ENCODE measurements at places on chromosomes 13 and 19.

DNA sequence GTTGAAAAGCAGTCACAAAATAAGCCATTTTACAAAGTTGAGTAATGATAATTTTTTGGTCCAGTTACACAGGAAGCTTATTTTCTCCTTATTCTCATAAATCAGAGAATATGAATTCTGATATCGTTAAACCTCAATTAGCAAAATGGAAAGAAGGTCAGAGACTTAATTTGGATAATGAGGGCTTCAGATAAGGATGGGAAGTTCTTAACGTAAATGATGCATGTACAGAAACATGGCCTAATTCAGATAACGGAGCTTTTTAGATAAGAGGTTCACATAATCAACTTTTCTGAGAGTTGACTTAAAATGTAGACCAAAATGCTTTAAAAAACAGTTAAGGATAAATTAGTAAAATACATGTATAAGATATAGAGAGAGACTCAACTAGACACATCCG is 746.3 kb upstream of the SLC10A2 start:
- DNase-seq = no peak

DNA sequence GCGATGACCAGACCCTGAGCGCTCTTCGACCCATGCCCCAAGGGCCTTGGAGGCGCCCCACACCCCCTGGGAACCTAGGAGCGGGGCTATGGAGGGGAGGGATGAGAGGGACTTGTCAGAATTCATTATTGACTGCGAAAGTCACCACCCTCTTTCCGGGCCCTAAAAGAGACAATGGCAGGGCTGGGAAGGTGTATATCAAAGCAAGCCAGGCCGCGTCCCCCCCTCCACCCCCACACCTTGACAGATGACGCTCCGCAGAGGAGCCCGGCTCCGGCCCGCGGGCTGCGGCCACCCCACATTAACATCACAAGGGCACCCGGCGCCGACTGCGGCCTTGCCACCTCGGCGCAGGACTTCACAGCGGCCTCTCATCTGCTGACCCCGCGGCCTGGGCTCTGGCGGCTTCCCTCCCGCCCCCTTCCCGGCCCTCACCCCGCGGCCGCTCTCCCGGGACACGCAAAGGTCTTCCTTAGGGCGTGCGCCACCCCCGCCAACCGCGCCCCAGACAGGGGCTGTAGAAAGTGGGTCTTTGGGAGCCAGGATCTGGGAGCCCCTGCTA is 2.4 kb downstream of the CDX2 start:
- DNase-seq = no peak

GRCh38 chr13:39521701-39522100 is 81.3 kb downstream of the LHFPL6 start:
- DNase-seq = no peak

DNA sequence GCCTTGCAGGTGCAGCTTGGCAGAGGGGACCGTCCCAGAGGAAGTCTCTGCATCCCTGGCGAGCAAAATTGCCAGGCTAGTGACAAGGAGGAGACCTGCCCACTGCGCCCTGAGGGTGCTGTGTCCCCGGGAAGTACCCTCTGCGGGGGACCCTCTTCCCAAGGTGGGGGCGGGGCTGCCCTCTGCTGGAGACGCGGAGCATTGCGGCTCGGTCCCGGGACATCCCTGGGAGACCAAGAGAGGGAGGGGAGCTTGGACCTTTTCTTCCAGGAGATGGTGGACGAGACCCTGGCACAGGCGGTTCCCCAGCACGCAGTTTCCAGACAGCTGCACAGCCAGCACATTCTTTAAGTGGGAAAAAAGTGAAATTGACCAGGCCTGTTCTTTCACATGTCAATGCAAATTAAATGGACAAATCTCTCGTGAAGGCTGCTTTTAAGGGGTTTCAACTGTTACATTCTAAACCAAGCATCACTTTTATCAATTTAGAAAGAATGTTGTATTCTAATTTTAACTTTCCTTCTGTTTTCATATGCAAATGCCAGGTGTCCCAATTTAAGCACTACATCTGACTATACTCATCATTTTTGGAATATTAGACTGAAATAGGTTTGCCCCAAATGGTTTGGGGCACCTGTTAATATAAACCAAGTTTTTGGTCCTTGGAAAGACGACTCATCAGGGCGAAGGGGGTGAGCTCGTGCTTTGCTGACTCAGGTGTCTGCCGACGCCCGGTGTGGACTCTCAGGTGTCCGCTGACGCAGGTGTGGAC is 60.7 kb downstream of the MCF2L start:
- peak; percentile 77 for DNase-seq

GRCh38 chr19:16420336-16420676 is 51.5 kb downstream of the EPS15L1 start:
- DNase-seq = no peak

- DNase-seq = no peak
Observed at GRCh38 chr13:38223089-38223488, 126.6 kb upstream of the UFM1 start.

- DNase-seq = no peak
Observed at GRCh38 chr19:47124937-47125668, 5.5 kb upstream of the SAE1 start.

DNA sequence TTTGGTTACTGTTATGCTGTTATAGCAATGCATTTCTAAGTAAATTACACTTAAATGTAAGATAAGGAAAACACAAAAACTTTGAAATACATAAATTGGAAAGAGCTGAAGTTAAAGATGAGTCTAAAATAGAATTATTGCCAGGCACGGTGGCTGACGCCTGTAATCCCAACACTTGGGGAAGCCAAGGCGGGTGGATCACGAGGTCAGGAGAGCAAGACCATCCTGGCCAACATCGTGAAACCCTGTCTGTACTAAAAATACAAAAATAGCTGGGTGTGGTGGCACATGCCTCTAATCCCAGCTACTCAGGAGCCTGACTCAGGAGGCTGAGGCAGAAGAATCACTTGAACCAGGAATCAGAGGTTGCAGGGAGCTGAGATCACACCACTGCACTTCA is 905.4 kb upstream of the GPC6 start:
- DNase-seq = no peak

- no peak for DNase-seq
Observed at GRCh38 chr19:53521373-53522202, 16.4 kb upstream of the ZNF331 start.

DNA sequence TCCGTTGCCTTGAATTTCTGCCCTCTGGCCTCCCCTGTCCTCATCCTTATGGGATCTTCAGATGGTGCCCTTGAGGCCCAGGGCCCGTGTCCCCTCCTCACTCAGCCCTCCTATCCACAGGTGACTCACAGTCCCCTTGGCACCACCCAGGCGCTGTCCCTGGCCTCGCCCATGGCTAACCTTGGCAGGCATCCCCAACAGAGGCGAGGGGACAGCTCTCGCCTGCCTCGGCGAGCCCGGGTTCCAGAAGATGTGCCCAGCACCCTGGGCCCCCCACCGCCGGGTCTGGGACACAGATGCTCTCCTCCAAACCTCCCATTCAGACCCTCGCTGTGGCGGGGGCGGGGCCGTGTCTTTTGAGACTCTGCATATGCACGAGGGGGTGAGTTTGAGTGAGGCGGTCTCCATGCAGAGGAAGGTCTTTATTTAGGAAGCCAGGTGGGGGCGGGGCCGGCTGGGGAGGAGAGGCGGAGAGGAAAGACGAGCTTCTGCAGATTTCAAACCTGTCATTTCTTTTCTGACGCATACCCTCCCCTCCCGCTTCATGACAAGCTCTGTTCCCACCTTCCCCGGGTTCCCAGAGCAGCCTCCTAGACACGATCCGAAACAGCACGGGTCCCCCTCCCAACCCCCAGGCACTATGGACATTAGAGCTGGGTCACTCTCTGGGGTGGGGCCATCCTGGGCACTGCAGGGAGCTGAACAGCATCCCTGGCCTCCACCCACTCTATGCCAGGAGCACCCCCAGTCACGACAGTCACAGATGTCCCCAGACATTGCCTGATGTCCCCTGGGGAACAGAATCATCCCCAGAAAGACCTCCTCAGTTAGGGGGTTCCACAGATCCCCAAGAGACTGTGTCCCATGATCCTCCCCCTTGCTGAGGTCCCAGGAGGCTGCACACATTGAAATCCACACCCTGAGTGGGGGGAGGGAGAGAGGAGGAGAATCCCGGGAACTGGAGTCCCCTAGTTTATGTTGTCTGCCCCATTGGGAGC is 48.5 kb downstream of the GNG7 start:
- DNase-seq = no peak

GRCh38 chr13:84491952-84492351 is 609.7 kb upstream of the SLITRK1 start:
- no peak for DNase-seq

GRCh38 chr19:2060884-2061494 is 9.9 kb upstream of the MKNK2 start:
- DNase-seq = peak; percentile 77

GRCh38 chr13:74246487-74246886 is 112.3 kb upstream of the KLF12 start:
- peak; percentile 2 for DNase-seq
